Skeletal muscle cell (primary cell): ENCODE measurements at places on chromosomes 4 and X.
A peak's percentile ranks its signal among the peaks of the same experiment; 100 is the strongest.

GRCh38 chrX:9612146-9612505, 147.3 kb downstream of the TBL1X start:
- DNase-seq: no peak

DNA sequence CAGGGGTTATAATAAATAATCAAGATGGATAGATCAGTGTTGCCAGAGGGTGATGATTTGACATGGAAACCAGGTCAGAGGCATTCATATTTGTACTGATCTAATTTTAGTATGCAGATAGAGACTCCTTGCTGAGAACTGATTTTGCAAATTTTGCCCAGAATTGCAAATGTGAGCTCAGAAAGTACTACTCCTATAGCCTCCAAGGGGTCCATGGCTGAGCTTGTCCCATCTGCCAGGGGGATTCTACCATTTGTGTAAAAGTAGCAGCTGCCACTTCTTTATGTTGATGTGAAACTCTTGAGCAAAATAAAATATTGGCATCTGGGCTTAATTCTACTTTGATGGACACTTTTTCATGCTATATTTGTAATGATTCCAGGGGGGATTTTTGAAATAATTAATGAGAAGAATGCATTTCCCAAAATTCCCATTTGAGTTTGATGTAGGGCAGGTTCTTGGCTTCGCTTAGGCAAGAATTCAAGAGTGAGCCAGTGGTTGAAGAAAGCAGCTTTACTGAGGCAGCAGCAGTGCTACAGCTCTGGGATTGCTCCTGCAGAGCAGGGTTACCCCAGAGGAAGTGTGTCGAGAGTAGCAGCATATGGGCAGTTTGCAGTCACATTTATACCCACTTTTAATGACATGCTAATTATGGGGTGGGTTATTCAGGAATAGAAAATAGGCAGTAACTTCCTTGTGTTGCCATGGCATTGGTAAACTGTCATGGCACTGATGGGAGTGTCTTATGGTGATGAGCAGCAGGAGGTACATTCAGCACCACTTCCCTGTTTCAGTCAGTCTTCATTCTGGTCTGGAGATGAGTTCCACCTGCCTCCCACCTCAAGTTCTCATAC, 38.7 kb upstream of the DCLK2 start:
- no peak for DNase-seq

DNA sequence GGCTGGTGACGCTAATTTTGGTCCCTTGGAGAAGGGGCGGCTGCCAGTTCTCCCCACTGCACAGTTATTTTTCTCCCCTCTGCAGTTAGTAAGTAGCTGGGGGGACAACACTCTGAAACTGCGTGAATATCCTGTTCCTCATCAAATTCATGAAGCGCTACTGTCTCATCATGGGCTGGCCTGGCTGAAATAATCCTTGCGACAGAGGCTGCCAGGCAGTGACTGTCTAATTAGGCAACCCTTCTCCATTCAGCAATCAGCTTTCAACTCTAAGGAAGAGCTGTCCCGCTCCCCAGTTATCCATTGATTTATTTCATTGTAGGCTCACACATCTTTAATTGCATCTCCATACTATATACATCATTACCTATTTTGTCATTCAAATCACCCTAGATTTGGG, 8.2 kb downstream of the SH3TC1 start:
- DNase-seq: no peak

- DNase-seq: peak; percentile 29
Measured at GRCh38 chr4:2936773-2937145, 26.4 kb downstream of the NOP14 start.

DNA sequence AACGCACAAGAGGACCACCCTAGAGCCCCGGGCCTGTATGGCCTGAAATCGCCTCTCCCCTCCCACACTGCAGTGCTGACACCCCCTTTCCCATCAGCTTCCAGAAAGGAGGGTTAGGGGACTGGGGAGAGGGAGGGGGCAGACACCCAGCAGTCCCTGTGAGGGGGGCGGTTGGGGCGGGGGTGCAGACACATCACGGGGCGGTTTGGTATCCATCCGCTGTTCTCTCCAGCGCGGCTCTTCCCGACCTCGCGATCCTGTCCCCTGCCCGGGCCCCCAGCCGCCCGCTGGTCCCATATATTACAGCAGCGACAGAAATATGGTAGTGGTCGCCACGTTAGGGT, 404 bp upstream of the GPRASP2 start:
- no peak for DNase-seq

DNA sequence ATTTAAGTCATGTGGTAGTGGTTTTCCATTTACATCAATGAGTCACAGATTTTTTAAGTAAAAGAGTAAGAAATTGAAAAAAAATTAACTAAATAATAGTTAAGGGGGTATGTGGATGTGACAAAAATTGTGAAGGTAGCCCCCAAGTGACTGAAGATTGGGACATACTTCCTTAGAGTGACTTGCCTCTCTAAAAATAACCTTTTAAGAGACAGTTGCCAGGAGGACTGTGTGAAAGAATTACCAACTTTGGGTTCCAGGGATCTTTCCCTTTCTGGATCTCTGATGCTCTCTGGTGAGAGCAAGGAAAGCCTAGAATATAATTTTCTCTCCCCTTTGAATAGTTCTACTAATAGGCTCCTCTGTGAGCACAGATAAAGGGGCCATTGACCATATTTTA, 42.7 kb downstream of the NHSL2 start:
- DNase-seq: no peak

DNA sequence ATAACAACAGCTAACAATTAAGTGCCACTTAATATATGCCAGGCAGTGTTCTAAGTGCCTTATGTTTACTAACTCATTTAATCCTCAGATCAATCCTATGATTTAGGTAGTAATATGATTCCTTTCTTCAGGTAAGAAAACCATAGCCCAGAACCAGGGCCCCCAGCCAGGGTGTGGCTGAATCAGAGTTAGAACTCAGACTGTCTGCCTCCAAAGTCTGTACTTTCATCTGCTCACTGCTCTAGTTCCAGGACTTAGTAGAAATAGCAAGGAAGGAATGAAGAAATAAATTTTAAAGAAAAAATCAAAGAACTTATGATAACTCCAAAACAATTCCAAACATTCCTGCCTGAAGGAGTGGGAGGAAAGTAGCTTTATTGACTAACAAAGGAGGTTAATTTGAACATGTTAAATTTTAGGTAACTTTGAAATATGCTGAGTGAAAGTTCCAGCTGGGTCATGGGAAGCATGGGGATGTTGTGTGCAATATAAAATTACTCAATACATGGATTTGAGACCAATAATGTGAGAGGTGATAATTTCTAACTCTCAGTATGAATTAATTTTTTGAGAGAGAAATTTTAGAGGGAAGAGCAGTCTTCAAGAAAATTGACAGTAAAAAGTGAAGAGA, 8.8 kb upstream of the ADH1C start:
- DNase-seq: no peak

DNA sequence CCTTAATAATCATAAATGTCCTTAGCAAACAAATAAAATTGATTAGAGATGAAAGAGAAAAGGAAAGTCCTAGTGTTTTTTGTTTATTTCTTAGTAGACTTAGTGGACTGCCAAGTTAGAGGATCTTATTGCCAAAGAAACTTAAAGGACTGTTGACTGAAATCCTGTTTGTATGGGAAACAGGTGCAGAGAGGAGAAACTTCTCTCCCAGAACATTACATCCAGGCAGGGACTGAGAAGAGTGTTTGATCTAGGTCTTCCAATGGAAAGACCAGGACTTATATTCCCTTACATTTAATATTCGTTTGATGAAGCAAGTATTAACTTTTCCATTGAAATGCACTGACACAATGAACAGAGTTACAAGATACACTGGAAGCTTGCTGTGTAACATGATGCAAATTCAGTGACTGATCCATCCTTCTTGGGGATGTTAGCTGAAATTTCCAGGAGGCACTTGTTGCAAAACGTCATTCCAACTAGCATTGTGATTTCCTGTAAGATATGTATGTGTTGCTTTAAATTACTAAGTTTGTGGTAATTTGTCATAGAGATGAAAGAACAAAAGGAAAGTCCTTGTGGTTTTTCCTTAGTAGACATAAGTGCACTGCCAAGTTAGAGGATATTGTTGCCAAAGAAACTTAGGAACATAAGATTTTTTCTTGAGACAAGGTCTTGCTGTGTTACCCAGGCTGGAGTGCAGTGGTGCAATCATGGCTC, 505.6 kb downstream of the STIM2 start:
- peak; percentile 78 for DNase-seq

- no peak for DNase-seq
Measured at GRCh38 chr4:52933738-52934137, 71.6 kb downstream of the RASL11B start.

GRCh38 chrX:49039598-49040375, 3.4 kb downstream of the TFE3 start:
- DNase-seq: peak; percentile 84

GRCh38 chr4:77446601-77447000, 159.0 kb upstream of the CXCL13 start:
- DNase-seq: no peak

DNA sequence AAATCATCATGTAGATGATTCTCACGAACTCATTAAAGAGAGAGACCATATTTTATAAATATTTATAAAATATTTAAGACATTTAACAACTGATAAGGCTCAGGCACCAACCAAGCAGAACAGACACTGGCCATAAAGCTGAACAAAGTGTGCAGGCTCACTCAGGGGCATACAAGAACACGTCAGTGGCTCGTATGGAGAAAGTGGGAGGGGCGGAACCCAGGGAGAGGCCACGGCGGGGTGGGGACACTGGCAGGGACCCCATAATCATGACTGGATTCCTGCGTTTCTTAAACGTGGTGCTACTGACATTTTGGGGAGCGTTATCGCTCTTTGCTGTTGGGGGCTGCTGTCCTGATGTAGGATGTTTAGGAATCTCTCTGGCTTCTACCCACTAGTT, 31.3 kb upstream of the FAT1 start:
- no peak for DNase-seq

DNA sequence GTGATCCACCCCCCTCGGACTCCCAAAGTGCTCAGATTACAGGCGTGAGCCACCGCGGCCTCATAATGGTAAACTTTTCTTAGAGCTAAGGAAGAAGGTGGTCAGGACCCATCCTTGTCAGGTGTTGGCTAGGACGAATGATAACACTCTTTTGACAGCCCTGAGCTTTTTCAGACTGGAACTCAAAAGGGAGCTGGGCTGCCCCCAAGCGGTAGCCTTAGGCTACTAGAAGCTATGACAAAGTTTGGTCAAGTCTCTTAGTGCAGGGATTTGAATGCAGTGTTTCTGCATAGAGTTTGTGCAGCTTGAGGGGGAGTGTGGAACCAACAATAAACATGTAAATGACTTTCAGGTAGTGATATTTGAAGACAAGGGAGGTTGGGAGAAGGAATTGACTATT, 11.8 kb upstream of the HSD17B10 start:
- no peak for DNase-seq

- DNase-seq: no peak
Measured at GRCh38 chr4:17762726-17763125, 18.7 kb downstream of the FAM184B start.

DNA sequence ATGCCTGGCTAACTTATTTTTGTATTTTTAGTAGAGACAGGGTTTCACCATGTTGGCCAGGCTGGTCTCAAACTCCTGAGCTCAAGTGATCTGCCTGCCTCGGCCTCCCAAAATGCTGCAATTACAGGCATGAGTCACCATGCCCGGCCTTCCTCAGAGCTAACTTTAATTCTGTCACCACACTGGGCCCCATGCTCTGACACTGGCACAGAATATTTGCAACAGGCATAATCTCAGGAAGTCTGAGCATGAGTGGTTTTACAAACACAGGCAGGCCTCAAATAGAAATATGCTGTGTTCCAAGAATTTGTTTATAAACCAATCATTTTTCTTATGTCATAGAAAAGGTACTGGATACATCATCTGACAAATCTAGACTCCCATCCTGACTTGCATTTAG, 32.7 kb upstream of the FAM9C start:
- DNase-seq: no peak
